Midbrain (tissue), 1 donor: ENCODE measurements at places on chromosomes 12 and 14.

- DNase-seq: no peak
These were observed 3.7 kb upstream of the CAMKK2 start for GRCh38 chr12:121300083-121300819.

DNA sequence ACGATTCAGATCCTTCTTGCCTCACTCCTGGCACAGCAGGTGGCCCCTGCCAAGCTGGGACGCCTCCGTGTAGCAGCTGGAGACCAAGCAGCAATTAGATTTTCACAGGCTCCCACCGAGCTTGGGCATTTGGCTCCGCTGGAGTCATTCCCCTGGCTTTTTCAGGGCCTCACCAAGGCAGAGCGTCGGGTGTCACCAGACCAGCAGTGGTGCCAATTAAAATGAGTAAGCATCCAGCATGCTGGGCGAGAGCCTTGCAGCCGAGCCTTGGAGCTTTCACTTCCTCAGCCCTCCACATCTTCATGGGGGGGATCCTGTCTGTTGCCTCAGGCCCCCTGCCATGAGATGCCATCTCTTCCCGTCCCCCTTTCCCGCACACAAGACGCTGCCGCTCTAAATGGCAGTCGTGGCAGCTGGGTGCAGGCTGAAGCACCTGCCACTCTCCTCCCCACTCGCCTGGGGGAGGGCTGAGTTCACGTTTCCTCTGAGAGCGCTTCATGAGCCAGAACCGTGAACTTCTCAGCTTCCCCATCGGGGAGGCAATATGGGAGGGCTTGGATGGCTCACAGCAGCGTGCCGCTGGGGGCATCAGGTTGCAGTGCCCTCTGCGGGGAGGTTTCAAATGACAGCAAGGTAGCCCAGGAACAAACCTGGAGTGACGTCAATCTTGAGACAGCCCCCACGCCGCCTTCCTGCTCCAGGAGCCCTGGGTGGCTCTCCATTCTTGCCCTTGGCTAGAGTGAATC lies 11.7 kb downstream of the TPCN1 start:
- peak; percentile 77 for DNase-seq

DNA sequence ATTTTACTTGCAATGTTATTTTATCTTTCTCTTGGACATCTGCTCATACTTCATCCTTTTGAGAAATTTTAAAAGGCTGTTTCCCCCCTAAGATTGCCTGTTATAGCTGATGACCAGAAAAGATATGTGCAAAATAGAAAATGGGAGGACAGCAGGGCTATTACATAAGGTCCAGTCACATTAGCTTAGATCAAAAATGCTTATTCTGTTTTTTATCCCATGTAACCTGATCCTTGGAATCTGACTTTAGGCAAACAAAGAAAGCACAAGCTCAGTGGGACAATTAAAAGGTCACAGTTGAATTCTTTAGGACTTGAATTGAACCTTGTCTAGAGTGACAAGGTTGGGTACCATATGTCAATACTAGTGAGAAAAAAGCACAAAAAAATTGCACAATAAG lies 65.1 kb upstream of the TRHDE start:
- DNase-seq: no peak

DNA sequence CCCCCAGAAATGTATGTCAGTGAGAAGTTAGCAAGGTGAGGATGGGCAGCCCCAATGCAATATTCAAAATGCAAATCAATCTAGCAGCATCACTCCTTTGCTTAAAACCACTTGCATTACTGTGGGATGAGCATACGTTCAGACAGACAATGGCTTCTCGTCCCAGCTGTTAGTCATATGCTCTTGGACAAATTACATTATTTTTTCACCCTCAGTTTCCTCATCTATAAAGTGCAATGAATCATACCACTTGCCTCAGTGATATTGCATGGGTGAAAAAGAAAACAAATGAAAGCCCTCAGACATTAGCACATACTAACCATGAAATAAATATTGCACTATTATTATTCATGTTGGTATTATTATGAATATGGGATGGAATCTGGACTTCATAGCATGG lies 132.3 kb downstream of the C12orf75 start:
- DNase-seq: no peak

DNA sequence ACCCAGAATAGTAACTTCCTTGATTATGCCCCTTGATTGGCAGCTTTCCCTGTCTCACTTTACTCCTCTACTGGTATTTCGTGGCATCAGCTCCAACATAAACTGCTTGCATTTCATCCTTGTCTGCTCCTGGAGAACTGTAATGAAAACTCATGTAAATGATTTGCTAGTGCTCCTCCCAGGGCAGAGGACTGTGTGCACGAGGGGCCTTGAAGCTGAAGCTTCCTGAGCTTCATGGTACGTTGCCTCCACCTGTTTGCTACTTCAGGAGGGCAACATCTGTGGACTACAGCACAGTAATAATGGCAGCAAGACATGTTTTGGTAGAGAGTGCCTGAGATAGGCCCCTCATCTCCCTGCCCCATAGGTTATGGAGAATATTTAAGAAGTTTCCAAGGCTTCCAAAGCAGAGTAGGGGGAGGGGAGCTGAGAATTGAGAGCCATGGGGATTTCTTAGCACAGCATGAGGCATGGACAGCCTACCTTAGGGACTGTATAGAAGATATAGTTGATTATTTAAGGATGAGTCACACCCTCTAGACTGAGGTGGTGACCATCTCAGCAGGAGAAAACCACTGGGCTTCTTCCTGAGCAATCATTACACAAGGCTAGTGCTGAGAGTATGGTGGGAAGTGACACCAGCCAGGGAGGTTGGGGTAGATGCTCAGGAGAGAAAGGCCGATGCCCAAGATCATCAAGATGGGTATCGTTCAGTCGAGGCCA lies 29.5 kb downstream of the CCDC198 start:
- no peak for DNase-seq

DNA sequence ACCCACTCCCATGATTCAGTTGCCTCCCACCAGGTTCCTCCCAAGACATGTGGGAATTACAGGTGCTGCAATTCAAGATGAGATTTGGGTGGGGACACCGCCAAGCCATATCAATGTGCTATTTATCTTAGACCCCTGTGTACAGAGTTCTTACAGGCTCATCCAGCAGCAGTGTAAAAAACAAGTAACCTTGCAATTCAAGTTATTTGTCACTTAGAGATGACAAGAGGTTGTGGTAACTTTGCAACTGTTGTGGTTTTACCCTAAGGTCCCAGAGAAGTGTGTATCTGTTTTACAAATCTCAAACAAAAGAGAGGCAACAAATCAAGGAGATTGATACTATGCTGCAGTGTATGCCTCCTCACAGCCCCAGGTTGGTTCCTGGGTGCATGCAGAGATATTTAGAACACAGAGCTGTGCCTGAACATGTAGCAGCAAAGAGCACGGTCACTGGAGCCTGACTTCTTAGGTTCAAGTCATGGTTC lies 11.5 kb upstream of the HELB start:
- DNase-seq: no peak

GRCh38 chr12:105977236-105977635 lies 161.5 kb downstream of the NUAK1 start:
- no peak for DNase-seq

- DNase-seq: peak; percentile 54
These were observed 1.4 kb upstream of the ASIC1 start for GRCh38 chr12:50055831-50056638.

- no peak for DNase-seq
These were observed 374.1 kb downstream of the ADGRD1 start for GRCh38 chr12:131327521-131328488.

GRCh38 chr12:27973487-27973890 lies 956 bp upstream of the PTHLH start:
- no peak for DNase-seq

DNA sequence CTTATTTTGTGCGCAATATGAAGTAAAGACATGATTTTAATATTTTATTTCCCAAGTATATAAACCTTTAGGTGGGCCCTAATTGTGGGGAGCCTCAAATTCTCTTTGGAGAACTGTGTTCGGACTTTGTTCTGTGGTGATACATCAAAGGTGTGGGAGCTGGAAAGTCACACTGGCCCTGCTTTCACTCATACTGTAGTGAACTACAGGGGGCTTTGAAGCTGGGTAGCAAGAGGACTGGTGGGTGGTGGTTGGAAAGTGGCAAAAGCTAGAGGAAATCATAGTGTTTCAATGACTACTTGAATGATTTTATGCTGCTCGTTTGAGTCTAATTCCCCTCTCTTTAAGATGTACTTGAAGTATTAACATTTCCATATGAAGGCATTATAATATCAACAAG lies 13.2 kb downstream of the TTC6 start:
- no peak for DNase-seq

DNA sequence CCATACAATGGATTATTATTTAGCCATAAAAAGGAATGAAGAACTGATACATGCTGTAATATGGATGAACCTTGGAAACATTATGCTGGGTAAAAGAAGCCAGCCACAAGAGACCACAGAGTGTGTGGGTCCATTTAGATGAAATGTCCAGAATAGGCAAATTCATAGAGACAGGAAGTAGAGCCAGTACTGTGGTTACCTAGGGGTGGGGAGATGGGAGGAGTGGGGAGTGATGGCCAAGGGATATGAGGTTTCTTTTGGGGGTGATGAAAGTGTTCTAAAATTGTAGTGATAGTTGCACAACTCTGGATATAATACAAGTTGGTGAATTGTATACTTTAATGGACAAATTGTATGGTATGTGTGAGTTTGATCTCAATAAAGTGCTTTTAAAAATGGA lies 18.6 kb downstream of the JDP2 start:
- no peak for DNase-seq

GRCh38 chr12:121796855-121797751 lies 3.6 kb upstream of the RHOF start:
- peak; percentile 89 for DNase-seq

DNA sequence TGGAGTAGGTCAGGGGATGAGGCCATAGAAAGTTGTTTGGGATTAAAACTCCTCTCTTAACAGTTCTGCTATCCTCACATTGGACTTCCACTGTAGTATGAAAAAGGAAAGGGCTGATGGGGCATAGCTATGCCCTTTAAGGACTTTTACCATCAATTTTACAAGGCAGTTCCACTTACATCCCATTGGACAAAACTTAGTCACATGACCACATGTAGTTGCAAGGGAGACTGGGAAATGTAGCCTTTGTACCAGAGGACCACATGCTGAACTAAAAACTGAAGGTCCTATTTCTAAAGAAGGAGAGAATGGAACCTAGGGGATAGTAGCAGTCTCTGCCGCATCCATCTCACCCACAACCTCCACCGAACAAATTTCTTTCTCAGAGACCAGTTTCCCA lies 6.8 kb upstream of the SLC5A8 start:
- no peak for DNase-seq

DNA sequence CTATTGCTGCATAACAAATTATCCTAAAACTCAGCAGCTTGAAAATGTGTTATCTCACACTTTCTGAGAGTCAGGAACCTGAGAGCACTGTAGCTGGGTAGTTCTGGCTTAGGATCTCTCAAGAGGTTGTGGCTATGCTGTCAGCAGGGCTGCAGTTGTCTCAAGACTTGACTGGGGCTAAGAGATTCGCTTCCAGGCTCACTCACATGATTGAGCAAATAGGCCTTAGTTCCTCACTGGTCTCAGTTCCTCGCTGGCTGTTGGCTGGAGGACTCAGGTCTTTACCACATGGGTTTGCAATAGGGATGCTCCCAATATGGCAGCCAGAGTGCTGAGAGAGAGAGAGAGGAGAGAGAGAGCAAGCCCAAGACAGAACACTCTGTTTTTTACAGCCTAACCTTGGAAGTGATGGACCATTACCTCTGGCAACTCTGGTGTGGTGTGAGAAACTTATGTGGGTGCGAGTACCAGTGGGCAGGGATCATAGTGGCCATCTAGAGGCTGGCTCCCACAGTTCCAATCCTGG lies 15.9 kb upstream of the DHRS2 start:
- no peak for DNase-seq

DNA sequence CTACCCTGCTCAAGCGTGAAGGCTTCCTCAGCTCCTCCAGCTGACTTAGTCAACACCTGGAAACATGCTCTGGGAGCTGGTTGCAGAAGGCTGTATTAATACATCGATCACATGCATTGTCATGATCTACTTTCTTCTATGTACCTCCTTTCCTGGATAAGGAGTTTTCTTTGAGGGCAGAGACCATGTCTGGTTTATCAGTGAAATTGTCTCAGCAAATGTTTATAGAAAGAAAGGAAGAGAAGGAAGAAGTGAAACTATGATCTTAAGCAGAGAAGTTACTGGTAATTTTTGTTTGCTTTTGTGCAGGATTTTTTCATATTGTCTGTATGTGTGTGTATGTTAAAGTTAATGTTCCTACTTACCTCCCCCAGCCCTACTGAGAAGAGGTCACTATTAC lies 4.5 kb downstream of the DYRK4 start:
- no peak for DNase-seq

- DNase-seq: no peak
These were observed 389.7 kb upstream of the FAR2 start for GRCh38 chr12:28759333-28759732.

DNA sequence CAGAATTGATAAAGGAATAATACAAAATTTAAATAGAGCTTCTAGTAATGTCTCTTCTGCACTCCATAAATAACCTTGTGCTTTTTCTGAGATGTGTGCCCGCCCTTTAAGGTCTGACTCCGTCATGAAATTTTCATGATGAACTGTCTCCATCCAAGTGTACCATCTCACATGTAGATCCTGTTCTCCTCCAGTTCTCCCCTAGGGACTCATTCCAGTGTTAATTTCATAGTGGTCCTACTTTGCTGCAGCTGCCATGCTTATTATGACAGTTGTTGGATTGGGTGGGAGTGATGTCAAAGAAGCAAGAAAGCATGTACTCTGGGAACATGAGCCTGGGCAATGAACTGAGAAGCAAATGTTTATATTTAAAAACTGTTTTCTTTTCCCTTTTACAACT lies 442.5 kb upstream of the PDE3A start:
- DNase-seq: no peak

- DNase-seq: peak; percentile 23
These were observed at the start of gene NEUROD4 for GRCh38 chr12:55019784-55020183. NEUROD4 (plus strand) TSS chr12:55019974; CDS start chr12:55026440, 6,466 bp downstream.

DNA sequence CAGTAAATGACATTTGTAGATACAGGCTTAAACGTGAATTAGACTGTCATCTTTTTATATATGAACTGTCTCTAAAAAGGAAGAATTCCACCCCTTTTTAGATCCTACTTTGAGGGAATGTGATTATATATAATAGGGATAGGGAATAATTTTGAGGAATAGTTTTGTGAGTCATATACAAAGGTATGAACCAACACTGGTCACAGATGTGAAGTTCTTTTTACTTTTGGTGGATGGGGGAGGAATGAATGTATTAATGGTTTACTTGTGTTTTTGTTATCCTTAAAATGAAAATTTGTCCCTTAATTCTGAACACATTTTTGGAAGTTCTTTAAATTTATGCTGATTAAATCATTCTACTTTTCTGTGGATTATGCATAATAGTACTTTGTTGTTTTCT lies 30.4 kb downstream of the FRS2 start:
- no peak for DNase-seq

DNA sequence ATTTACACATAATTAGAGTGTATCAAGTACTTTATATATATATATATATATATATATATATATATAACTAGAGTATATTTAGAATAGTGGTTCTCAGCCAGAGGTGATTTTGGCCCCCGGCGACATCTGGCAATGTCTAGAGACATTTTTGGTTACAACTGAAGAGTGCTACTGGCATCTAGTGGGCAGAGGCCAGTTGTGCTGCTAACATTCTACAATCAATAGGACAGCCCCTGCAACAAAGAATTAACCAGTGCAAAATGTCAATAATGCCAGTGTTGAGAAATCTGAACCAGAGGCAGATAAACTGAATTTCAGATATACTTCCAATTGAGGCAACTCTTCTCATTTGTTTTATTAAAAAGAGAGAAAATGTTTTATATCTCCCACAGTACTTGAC lies 8.9 kb downstream of the GTF2A1 start:
- DNase-seq: peak; percentile 73

GRCh38 chr12:2335513-2335912 lies 282.7 kb downstream of the CACNA1C start:
- no peak for DNase-seq

- DNase-seq: peak; percentile 3
These were observed 664.7 kb downstream of the NRXN3 start for GRCh38 chr14:78834766-78835451.
